ENCODE measurements at places on chromosomes 6 and 20.

DNA sequence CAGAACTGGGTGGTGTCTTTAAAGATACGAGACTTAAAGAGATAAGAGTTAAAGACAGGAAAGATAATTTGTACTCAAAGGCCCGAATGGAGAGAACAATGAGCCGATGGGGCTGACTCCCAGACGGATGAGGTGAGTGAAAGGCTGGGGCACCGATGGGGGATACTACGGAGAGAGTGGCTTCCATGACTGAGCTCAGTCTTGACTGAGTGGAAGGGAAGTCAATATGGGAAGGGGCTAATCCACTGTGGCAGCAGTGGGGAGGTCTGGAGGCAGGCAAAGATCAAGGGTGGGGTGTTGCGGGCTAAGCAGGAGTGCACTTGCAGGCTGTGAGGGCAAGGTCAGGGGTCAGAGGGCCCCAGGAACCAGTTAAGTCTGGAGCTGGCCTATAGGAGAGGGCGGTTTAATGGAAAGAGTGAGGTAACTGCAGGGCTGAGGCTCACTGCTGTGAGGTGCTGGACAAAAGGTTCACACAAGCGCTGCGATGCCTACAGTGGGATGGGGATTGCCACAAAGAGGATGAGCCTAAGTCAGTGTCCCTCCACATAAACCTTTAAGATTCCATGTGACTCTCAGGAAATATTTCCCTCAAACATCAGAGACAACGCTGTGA lies 42.1 kb downstream of the FAXC start:
- no peak for DNase-seq

- no peak for DNase-seq
Observed at GRCh38 chr6:22447249-22448196, 121.8 kb upstream of the HDGFL1 start.

GRCh38 chr6:131368198-131368911 lies 204.7 kb upstream of the ARG1 start:
- DNase-seq: no peak

DNA sequence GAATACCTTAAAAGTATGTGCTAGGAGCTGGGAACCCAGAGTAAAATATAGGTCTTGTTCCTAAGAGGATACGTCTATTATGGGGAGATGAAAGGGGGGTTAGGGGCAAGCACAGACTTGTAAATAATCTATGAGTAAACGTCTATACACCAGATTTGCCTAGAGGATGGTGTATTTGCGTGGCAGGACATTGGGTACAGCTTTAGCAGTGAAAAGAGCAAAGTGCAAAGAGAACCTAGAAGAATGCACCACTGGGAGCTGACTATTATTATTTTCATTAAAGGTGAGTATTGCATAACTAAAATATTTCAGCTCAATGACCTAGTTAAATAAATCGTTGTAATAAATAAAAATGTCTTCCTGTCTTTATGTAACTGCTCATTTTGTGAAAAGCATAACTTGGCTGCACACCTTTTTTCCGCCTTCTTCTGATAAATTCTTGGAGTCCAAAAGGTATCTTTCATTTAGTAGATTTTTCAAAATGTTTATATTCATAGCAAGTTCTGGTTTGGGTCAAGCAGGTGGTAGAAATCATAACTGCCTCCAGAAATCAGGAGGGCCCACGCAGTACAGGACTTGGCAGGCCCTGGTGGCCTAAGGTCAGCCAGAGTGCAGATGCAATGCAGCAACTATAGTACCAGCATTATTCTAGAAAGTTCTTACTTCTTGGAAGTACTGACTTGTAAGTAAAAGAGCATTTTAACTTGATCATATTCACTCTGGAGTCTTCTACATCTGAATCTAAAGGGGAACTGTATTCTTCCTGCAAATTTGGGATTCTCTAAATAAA lies 357.2 kb downstream of the PLCB1 start:
- no peak for DNase-seq

GRCh38 chr20:16158090-16158975 lies 414.9 kb downstream of the KIF16B start:
- no peak for DNase-seq

GRCh38 chr20:37345339-37346235 lies at the start of gene SRC:
SRC (plus strand) TSS chr20:37346140; CDS start chr20:37384154, 38,014 bp downstream.
- DNase-seq: peak; percentile 73

DNA sequence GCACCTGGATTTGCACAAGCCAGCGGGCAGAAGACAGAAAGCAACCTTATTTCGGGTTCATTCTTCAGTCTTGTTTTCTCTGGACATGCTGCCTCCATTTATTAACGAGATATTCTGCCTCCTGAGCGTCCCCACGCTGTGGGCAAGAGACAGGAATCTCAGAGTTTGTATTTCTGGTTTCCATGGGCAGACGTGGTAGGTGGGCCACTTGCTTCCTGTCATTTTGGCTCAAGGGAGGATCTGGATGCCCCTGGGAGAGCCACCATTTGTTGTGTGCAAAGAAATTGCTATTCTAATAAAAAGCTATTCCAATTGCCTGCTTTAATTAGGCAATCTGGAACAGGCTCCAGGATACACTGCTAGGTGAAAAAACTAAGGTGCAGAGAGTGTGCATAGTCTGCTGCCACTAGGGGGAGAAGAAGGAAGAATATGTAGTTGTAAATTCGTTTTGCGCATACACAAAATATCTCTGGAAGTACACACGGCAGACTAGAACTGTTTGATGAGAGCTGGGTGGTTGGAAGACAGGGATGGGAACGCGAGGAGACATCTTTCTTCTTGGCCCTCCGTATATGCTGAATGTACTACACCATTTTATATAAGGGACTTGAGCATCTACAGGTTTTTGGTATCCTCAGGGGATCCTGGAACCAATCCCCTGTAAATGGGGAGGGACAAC lies 30.1 kb upstream of the SLC16A10 start:
- peak; percentile 39 for DNase-seq

GRCh38 chr6:151010071-151010470 lies 144.6 kb downstream of the MTHFD1L start:
- no peak for DNase-seq

GRCh38 chr6:57109880-57110279 lies 19.9 kb downstream of the ZNF451 start:
- DNase-seq: no peak

GRCh38 chr20:31979713-31980426 lies 11.9 kb downstream of the XKR7 start:
- DNase-seq: no peak

DNA sequence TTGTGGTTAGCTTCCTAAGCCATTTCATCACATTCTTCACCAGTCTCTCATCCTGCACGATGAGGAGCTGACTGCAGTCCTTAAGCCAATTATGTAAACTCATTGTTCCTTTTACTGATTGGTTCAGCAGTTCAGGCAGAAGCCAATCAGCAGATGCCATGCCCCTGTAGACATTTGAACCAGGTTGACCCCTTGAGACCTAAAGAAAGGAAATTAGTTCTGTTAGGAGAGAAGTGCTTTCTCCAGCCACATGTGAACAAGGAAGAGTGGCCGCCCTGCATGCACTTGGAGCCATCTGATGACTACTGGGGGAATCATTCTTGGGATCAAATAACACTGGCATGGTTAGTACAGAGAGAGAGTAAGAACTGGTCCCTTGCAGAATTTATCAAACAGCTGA lies 535.2 kb upstream of the ID4 start:
- DNase-seq: no peak

DNA sequence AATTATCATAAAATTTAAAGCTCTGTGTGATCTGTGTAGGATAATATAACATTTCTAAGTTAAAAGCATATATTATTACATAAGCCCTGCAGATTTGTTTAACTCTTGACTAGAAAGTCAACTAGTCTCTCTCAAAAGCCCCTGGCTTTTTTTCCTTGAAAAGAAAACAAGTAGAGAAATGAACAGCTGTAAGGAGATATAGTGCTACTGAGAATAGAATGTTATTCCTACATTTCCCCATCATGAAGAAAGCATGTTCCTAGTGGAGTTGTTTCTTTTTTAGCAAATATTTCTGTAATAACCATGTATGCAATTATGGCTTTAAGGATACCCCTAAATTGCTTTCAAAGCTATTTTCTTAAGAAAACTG lies 37.6 kb downstream of the SHLD1 start:
- no peak for DNase-seq

DNA sequence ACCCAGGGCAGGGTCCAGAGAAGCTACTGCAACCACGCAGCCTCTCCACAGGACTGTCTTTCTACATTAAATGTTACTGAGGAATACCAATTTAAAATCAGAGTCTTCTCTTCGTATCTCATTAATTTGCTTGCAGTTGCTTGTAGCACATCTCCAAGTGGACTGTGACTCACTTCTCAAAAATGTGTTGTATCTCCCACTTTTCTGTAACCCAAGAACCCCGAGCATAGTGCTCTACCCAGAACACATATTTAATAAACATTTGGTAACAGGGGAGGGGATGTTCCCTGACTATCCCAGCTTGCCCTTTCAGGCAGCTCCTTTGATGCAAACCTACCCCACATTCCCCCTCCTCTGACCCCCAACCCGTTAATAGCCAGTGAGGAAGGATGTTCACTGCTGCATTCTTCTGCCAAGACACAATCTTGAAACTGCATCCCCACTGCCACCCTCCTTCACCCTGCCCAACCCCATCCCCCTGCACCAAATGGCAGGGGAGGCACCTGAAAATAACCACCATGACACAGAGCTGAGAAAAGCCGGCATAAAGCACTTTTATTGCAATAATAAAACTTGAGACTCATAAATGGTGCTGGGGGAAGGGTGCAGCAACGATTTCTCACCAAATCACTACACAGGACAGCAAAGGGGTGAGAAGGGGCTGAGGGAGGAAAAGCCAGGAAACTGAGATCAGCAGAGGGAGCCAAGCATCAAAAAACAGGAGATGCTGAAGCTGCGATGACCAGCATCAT lies 24.2 kb downstream of the FKBP1A start:
- DNase-seq: no peak

Measured in Caco-2 (cell line).